ENCODE measurements at places on chromosomes 1 and 21.
A peak's percentile ranks its signal among the peaks of the same experiment; 100 is the strongest.

GRCh38 chr1:180842052-180842451 is 70.6 kb upstream of the KIAA1614 start:
- DNase-seq: no peak

- DNase-seq: no peak
Observed at GRCh38 chr1:151133018-151133806, 13.2 kb downstream of the SEMA6C start.

DNA sequence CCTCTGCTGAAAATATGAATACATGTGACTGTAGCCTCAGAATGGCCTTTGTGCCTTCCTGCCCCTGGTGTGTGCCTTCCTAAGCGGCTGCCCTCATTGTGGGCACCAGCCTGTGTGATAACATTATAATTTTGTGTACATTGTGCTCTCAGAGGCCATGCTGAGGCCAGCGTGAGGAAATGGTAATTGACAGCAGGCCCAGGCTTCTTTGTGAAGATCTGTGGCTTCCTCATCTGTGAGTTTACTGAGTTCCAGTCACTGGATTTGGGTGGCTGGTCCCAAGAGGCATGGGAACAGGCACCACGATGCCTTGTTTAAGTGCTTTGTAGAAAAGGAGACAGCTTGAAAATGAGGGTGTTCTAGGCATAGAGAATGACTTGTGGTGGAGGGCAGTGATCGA is 389.3 kb downstream of the OMA1 start:
- no peak for DNase-seq

GRCh38 chr1:233269656-233270055 is 25.9 kb downstream of the PCNX2 start:
- DNase-seq: no peak

DNA sequence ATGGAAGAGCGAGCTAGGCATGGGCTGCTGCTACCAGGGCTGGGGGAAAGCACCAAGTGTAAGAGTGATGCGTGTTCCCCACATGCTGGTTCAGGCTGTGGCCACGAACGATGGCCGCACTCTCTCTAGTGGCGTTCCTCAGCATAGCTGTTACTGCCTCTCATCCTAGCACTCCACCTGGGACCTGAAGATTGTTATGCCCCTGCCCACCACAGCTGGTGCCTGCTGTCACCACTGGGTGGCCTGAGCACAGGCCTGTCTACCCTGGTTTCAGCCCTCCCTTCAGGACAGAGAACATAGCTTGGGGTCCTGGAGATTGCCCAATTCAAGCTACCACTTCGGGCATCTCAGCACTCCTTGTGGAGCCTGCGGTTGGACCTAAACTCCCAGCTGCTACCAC is 80.1 kb upstream of the PDC start:
- DNase-seq: no peak

DNA sequence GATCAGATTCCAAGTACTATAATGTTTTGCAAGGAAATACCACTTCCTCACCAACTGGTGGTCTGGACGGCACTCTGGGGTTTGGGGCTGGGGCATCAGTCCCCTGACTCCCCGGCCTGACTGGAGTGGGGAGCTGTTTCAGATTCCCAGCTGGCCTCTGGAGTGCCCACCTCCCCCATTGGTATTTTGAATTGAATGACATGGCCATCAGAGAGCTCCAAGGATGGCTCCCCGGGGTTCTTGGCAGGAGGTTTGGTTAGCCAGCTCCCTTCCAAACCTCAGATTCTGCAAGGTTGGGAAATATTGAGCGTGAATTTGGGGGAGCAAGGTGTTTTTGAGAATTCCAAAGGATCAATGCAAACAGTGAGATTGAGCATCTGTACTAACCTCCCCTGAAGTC is 2.2 kb upstream of the INAVA start:
- DNase-seq: no peak

DNA sequence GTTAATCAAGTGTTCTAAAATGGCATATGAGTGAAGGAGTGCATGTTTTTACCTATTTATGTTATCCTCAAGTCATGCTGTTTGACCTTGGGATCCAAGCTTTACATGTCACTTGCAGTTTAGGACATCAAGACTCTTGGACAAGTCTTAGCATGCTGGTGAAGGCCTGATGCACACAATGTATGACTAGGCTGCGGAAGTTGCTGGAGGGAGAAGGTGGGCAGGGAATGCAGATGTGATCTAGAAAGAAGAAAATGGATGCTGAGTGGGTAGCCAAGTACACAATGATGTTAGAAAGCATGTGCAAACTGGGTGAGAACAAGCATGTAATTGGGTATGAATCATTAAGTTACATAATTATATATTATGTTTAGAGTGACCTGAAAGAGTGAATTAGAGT is 301.8 kb downstream of the BRINP2 start:
- DNase-seq: no peak

- DNase-seq: no peak
Observed at GRCh38 chr1:154334079-154335024, 9.0 kb downstream of the ATP8B2 start.

DNA sequence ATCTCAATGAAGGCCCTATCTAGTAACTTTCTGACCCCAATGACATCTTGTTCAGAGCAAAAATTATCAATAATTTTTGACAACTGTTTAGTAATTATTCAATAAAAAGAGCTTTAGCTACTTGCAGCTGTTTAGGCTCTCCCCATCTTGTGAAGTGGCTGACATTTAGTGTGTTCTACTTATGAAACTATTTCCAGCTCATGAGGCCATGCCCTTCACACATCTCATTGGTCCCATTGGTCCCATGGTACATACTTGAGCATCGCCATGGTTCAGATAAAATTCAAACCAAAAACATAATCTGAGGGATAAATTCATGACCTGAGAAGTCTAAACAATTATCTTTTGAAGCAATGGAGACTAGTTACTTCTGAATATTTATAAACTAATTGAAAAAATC is 24.2 kb downstream of the SPRTN start:
- DNase-seq: no peak

GRCh38 chr1:247647864-247648263 is 31.7 kb downstream of the OR13G1 start:
- DNase-seq: no peak

DNA sequence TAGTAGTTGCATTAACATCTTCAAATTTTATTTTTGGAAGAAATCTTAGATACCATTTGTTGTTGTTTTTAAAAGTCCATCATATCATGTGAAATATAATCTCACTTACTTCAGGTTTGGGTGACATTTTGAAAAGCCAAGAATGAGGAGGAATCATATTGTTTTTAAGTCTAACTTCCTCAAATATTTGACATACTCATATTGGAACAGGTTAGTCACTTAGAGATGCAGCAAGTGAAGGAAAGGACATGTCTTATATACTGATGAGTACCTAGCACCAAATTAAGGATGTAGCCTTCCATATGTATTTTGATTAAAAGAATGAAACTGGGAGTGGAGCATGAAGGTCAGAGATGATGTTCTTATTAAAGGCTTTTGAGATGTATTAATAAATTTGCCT is 23.9 kb downstream of the GBP2 start:
- DNase-seq: no peak

DNA sequence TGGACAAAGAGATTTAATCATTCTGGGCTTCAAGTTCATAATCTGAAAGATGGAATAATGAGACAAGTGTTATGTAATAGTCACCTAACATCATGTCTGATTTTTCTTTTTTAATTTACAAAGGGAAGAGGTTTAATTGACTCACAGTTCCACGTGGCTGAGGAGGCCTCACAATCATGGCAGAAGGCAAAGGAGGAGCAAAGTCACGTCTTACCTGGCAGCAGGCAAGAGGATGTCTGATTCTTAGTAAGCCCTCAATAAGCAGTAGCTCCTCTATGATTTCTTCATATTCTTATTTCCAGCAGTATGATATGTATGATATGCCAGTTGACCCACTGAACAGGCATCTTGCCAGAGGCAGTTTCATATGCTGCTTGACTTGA is 152.7 kb downstream of the S1PR1 start:
- DNase-seq: no peak

- DNase-seq: no peak
Observed at GRCh38 chr1:47738560-47739182, 258.5 kb downstream of the TRABD2B start.

- no peak for DNase-seq
Observed at GRCh38 chr1:209375097-209375496, 208.4 kb upstream of the CAMK1G start.

GRCh38 chr1:201016211-201016651 is 7.3 kb downstream of the KIF21B start:
- no peak for DNase-seq

DNA sequence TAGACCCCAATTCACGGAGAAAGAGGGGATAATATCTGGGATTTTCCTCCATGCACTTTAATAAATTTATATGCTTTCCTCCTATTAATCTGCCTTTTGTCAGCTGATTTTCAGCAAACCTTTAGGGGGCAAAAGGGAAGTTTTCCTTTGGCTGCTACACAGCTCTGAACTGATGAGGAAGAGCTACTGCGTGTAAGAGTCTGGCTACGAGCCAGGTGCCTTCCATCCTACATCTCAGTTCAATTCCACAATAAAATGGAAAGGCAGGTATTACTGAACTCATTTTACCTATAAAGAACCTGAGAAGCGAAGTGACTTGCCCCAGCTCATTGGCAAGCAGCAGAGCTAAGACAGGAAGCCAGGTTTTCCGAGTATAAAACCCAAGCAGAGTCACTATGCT is 28.3 kb upstream of the ZNF326 start:
- no peak for DNase-seq

DNA sequence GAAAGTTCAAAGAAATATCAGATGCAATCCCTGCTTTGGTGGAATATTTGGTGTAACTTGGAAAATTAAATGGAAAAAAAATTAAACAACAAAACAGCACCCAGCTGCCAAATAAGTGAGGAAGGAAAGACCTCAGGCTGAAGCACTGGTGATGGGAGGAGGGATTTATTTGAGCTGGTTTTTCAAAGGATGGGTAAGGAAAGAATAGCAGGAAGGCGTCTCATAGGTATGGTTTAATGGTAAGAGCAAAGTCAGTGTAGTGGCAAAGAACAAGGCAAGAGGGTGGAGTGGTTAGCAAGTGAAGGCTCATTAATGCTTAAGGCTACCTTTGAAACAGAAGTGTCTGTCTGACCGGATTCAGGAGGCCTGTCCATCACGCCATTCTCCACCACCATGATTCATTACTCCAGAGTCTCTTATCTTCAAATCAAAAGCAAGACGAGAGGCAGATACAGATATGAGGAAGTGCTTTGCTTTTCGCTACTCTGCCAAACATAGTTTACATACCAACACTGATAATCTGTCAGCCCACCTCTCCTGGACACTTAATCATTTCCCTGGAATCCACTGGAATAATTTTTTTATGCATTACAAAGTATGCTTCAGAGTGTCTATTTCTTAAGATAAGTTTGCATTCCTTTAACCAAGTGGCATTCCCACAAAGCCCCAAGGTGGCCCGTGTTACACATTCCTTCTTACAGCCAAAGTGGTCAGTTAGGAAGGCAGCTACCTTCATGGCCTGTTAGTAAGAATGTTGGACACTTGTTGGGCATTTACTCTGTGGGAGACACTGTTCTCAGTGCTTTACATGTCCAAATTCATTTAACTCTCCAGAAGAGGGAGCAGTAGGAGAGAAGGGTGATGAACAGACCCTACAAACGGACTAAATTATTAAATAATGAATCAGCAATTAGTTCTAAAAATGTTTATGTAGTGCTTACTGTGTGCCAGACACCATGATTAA is 146.6 kb downstream of the ROR1 start:
- no peak for DNase-seq

DNA sequence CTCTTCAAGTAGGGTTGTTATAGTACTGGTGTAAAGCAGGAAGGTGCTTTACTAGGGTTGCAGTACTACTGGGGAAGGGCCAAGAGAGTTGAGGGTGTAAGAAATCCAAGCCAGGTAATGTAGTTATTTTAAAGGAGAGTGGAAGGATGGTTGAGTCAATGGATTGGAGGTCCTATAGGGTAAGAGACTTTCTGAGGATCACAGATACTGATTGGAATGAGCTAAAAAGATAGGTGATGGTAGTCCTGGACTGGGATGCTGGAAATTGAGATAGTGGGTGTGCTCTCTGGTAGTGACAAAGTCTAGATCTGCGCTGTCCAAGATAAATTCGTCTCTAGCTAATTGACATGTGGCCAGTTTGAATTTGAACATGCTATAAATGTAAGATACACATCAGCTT is 7.0 kb downstream of the TXLNA start:
- no peak for DNase-seq

GRCh38 chr1:70504821-70505193 is 93.7 kb downstream of the CTH start:
- no peak for DNase-seq

- no peak for DNase-seq
Observed at GRCh38 chr1:117779364-117779763, 150.1 kb downstream of the GDAP2 start.

DNA sequence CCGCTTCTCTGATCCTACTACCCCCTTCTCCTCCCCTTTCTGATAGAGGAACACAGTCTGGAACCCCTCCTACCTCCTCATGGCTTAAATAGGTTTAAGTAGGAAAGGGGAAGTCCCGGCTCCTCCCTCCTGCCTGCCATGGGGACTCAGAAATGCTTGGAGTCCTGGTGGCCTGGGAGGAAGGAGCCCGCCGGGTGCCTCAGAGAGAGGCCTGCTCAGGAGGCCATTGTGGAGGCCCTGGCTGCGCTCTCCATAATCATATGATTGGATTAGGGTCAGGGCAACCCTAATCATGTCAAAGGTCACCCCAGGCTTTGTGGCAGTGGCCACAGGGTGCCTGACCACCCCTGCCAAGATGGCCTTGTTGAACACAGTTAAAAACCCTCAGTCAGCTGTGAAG is 29.0 kb downstream of the WNT3A start:
- DNase-seq: no peak

GRCh38 chr21:41366522-41367151 is 4.8 kb downstream of the MX2 start:
- peak; percentile 12 for DNase-seq

DNA sequence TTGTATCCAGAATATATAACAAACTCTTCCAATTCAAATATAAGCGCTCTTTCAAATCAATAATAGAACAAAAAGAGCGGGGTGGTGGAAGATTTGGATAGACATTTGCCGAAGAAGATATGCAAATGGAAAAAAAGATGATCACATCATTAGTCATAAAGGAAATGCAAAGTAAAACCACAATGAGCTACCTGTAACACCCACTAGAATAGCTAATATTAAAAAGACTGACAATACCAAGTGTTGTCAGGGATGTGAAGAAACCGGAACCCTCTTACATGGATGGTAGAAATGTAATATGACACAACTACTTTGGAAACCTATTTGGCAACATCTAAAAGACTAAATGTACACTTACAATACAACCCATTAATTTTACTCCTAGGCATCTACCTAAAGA is 5.7 kb upstream of the TRAF5 start:
- DNase-seq: peak; percentile 34

GRCh38 chr1:41931578-41931977 is 12.9 kb upstream of the HIVEP3 start:
- DNase-seq: no peak

GRCh38 chr1:160397651-160398050 is 2.7 kb upstream of the VANGL2 start:
- no peak for DNase-seq

DNA sequence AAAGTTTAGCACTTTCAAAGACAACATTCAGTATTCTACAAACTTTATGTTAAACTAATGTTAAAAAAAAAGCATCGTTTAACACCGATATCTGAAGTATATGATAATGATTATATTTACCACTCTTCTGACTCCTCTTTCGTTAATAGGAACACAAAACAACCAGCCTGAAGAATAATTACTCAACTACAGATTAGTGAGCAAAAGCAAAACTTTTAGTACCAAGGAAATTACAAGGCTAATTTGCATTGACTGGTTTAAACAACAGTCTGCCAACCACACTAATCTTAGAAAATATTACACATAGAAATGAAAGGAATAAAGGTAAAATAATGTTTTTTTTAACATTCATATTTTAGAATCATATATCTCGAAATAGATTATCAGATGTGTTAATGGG is 500.7 kb downstream of the LMO4 start:
- DNase-seq: no peak

GRCh38 chr1:233097546-233097945 is 147.1 kb downstream of the NTPCR start:
- DNase-seq: no peak
